ENCODE measurements at places on chromosomes 7 and 10.

GRCh38 chr7:131845573-131846314, 289.3 kb upstream of the PODXL start:
- no peak for DNase-seq

- no peak for DNase-seq
These were observed 121.8 kb downstream of the AOAH start for GRCh38 chr7:36602511-36602910.

GRCh38 chr10:11838298-11838852, 15.2 kb downstream of the PROSER2 start:
- DNase-seq: no peak

- DNase-seq: peak; percentile 68
These were observed at the start of gene CHST12 for GRCh38 chr7:2403014-2403717. Gene CHST12, plus strand, starts transcription at chr7:2403611. Its CDS starts 29,029 bp downstream, at chr7:2432640.

DNA sequence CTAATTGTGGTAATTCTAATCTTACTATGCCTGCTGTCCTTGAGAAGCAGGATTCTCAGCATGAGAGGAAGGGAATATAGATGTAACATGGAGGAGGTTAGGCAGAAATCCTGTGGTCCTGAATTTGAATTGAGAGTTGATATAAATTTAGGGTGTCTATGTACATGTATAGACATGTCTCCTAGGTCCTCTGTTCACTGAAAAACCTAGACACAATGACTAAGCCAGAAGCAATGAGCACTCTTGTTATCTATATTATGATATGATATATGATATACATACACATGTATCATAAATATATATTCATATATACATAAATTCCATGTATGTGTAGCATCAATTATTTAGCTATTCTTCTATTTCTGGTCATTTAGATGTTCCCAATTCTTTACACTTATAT, 173.3 kb upstream of the MKLN1 start:
- no peak for DNase-seq

- DNase-seq: no peak
These were observed 186.5 kb upstream of the GPR26 start for GRCh38 chr10:123479640-123480039.

DNA sequence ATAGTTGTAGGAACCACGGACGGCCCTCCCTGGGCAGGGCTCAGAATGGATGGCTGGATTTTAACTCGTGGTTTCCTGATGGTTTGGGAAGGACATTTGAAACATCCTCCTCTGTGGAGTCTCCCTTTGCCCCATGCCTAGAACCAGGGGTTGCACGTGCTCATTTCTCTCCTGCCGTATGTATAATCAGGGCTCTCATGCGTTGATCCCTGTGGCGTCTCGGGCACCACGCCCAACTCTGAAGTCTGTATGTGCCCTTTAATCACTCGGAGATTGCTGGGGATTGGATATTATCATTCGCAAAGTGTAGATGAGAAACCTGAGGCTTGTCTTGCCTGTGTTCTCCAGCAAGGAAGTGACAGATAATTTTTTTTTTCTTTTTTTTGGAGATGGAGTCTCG, 257.1 kb downstream of the CAMK1D start:
- DNase-seq: no peak

DNA sequence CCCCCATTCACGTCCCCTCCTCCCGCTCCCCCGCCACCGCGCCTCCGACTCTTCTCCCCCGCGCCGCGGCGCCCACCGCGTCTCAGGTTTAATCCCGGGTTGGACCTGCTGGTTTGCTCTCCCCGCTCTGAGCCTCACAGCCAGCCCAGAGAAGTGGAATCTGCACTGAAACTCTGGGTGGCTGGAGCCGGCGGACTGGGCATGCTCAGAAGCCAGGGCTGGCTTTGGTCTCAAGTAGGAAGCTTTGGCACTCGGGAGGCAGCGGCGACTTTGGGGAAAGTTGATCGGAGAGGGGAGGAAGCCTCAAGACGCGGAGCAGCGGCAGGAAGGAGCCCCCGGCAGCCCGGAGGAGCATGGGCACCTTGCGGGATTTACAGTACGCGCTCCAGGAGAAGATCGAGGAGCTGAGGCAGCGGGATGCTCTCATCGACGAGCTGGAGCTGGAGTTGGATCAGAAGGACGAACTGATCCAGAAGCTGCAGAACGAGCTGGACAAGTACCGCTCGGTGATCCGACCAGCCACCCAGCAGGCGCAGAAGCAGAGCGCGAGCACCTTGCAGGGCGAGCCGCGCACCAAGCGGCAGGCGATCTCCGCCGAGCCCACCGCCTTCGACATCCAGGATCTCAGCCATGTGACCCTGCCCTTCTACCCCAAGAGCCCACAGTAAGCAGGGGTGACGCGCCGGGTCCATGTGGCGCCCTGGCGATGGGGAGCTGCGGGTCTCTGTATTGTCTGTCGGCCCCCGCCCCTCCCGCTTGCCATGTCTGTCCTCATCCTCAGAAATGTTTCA, at the start of gene PRKG1:
Gene PRKG1, plus strand, starts transcription at position 250 of the 791 bp plus-strand sequence.
- DNase-seq: peak; percentile 67

- DNase-seq: no peak
These were observed 50.8 kb downstream of the RHOBTB1 start for GRCh38 chr10:60893231-60893630.

- no peak for DNase-seq
These were observed 2.5 kb upstream of the HSPA12A start for GRCh38 chr10:116744885-116745284.

DNA sequence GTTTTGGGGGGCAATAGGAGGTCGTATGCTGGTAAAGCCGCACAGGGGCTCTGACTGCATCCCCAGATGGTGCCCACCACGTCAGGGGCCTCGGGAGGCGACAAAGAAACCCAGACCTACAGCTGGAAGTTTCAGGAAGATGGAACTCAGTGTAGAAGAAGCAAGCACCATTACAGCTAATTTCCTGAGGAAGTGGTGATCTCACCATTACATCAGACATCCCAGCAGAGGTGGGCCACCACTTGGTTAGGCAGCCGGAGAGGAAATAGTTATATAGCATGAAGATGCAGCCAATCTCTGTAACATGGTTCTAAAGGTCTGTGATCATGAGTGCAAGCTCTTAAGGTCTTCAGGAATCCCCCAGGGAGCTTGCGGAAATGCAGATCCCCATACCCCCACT, 127.3 kb upstream of the PCBD1 start:
- DNase-seq: no peak

- DNase-seq: no peak
These were observed 77.4 kb downstream of the ALOX5 start for GRCh38 chr10:45451407-45451806.

DNA sequence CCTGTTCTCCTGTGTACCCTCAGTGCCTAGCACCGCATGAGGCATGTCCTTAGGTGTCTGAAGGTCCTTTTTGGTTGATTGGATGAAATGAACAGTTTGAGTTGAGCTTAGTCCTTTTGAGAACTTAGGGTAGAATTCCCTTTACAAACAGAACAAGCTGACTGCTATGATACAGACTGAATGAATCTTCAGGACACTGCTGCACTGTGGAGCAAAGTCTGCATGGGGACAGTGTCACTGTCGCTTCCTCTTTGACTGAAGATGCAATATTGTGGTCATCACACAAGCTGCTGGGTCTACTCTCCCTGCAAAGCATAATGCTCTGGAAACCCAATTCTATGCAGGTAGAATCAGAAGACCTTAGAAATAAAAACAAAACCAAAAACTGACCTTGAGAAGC, 8.6 kb upstream of the PLAU start:
- no peak for DNase-seq

DNA sequence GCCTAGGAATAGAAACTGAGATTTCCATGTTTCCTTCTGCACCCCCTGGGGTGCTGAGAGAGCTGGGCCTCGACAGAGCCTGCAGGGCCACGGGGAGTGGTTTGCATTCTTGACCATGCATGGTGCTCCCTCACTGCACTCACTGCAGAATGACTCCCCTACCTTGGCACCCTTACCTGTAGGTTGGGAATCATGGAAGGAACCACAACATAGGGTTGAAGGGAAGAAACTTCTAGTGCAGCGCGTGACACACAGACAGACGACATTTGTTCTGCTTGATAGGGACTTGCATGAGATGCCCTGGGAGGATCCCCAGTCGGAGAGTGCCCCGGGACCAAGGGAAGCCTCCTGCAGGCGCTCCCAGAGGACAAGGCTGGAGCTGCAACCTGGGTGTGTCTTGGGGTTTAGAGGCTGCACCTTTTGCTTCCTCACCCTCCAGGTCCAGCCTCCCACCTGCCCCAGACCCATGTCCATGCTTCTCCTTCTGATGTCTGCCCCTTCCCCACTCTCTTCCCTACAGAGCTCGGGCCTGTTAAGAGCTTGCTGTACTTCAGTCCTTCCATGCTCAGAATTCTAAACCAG, 245.2 kb downstream of the ABCA13 start:
- no peak for DNase-seq

DNA sequence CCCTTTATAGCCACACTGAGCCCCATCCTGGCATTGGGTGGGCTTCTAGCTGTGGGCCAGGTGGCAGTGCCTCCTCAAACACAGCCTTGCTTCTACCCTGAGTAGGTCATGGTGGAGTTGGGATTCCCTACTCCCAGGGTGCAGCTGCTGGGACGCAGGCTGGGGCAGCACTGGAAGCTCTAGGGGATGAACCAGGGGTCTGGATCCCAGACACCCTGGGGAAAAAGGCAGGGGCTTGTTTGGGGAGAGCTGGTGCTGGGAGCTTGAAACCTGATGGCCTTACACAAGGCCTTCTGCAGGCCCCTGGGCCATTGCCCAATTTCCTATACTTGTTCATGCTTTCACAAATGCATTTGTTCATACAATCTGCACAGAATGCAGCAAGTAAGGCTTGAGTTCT, 103.7 kb upstream of the CTBP2 start:
- DNase-seq: no peak

DNA sequence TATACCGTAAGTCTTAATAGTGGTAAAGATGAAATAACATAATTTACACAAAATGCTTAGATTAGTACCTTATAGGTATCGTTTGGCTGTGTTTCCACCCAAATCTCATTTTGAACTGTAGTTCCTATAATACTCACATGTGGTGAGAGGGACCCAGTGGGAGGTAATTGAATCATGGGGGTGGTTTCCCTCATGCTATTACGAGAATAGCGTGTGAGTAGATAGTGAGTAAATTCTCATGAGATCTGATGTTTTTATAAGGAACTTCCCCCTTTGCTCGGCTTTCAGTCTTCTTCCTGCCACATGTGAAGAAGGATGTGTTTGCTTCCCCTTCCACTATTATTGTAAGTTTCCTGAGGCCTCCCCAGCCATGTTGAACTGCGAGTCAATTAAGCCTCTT, 426.3 kb upstream of the POT1 start:
- DNase-seq: no peak

- no peak for DNase-seq
These were observed 165.9 kb downstream of the DNAJB6 start for GRCh38 chr7:157502701-157503111.

DNA sequence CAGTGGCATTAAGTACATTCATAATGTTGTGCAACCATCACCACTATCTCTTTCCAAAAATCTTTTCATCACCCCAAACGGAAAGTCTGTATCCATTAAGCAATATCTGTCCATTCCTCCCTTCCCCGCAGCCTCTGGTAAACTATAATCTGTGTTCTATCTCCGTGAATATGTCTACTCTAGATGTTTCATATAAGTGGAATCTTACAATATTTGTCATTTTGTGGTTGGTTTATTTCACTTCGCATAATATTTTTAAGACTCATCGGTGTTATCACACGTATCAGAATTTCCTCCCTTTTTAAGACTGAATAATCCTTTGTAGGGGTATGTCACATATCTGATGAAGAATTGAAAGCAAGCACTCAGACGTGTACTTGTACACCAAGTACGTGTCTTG, 86.0 kb upstream of the FGFR2 start:
- DNase-seq: no peak

DNA sequence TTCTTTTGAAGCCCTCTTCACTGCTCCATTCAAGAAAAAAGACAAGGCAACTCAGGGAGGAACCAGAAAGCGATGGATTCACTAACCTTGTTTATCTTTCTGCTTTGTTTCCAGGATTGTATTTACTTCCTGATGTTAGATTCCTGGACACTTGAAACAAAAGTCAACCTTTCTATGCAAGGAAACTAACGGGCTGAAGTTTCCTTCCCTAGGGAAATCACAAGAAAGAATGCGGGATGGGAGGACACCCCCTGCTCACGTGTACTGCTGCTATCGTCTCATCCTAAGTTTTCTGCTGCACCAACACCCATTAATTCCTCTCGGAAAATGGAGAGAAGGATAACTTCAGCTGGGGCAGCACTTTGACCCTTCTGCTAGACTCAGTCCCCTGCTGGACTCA, 50.3 kb downstream of the ELMO1 start:
- DNase-seq: no peak

GRCh38 chr7:45057878-45058277, 30.9 kb downstream of the NACAD start:
- DNase-seq: no peak

DNA sequence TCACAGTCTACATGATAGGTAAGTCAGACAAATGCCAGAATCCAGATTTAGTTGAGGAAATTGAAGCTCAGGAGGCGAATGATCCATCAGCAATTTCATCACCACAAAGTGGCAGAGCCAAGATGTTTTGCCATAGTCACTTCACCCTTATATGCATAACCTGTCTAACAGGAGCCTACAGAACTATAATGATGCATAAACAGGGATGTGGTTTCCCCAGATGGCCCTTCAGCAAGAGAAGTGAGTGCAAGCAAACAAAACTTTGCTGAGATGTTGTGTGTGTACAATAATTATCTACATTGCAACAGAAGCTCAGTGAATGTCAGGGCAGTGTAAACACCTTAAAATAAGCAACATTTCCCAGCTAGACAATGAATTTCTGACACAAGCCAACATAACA, 28.6 kb downstream of the PON3 start:
- no peak for DNase-seq

DNA sequence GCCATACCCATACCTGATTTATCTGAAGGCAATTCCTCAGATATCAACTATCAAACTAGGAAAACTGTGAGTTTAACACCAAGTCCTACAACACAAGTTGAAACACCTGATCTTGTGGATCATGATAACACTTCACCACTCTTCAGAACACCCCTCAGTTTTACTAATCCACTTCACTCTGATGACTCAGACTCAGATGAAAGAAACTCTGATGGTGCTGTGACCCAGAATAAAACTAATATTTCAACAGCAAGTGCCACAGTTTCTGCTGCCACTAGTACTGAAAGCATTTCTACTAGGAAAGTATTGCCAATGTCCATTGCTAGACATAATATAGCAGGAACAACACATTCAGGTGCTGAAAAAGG, 69.0 kb upstream of the RSBN1L start:
- no peak for DNase-seq

DNA sequence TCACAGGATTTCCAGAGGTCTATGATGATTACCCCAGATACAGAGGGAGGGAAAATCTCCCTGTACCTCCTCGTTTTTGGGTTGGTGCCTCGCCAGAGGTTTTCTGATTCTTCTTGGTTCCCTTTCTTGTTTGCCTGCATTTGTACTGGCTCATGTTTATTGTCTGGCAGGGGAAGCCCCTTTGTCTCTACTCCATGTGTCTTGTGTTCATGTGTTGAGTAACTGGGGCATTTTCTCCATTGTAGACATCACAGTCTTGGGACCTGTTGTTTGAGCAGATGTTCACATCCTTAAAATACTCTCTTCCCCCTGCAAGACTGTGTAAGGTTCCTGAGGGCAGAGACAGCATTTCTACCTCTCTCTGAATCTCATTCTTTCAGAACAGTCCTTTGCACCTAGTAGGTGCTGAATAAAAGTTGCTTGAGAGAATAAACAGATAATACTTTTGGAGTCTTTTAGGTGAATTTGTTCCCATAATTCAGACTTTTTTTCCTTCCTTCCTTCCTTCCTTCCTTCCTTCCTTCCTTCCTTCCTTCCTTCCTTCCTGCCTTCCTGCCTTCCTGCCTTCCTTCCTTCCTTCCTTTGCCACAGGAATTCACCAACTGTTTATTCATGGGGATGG, 25.1 kb downstream of the CDK14 start:
- no peak for DNase-seq

GRCh38 chr10:125375210-125375609, 214.8 kb upstream of the CTBP2 start:
- DNase-seq: peak; percentile 4
